HFF-Myc (cell line): ENCODE measurements at places on chromosomes 16 and 17.

GRCh38 chr16:86567701-86568581 lies 1.3 kb downstream of the FOXC2 start:
- no peak for DNase-seq

DNA sequence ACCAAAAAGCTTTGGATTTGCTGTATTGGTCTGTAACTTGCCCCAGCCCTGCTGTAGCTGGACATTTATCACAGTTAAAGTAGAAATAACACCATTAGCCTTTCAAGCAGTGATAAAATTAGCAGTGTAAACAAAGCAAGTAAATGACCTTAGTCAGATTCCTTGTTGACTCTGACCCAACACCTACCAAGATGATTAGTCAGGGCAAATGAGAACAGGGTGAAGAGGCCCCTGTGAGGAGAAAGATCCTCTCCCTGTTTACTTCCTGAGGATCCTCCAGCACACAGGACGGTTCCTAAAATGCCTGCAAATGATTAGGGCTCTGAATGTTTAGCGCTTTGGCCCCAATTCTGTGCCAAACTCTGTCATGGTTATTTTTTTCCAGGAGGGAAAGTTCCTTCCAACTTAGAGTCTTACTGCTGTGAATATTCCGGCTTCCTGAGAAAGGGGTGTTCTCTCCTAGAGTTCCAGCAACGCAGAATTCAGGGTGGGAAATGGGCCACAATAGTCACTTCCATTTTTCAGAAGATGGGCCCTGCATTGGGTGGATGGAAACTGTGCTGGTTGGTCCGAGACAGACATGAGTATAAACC lies 259.0 kb upstream of the MYOCD start:
- DNase-seq, result no peak

- DNase-seq, result no peak
Observed at GRCh38 chr16:68592466-68593337, 52.4 kb upstream of the CDH3 start.

DNA sequence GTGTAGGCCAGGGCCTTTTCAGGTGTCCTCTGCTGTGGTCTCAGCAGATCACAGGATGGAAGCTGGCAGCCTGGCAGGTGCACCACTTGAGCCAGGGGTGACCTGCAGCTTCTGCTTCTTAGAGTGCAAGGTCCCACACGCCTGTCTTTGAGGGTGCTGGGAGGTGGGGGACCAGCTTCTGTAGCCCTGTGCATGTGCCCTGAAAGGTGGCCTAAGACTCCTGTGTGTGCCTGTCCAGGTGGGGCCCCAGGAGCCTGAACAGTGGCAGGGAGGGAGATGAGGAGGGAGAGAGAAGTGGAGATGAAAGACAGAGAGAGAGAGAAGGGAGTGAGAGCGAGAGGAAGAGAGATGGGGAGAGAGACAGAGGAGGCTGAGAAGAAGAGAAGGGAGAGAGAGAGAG lies 46.2 kb downstream of the LGALS9 start:
- DNase-seq, result no peak

GRCh38 chr17:17347956-17348871 lies 45.0 kb downstream of the NT5M start:
- no peak for DNase-seq

- DNase-seq, result no peak
Observed at GRCh38 chr16:61684541-61684940, 351.7 kb downstream of the CDH8 start.

- DNase-seq, result no peak
Observed at GRCh38 chr17:55549140-55549539, 37.9 kb upstream of the SMIM36 start.

- DNase-seq, result no peak
Observed at GRCh38 chr16:48611329-48612137, 1.6 kb upstream of the N4BP1 start.
